Small intestine (tissue), 16 donors: ENCODE measurements at places on chromosomes 3 and 15. TPM values are rescaled to one million over a fixed set of nuclear protein-coding genes. Genes with fewer than 3 reads are reported as not detected.

PYGO1 gene
- polyA plus RNA-seq = not detected

DPPA2 gene
- polyA plus RNA-seq = not detected

ANKRD34C gene
- not detected for polyA plus RNA-seq

HYAL1 gene
- 1.1 TPM for polyA plus RNA-seq

IL12A gene
- polyA plus RNA-seq = not detected

CHRM5 gene
- not detected for polyA plus RNA-seq

VILL gene
- 191 TPM for polyA plus RNA-seq

ITIH1 gene
- polyA plus RNA-seq = 0.13 TPM

NLGN1 gene
- polyA plus RNA-seq = 1.8 TPM

GRCh38 chr3:111861391-111861790 lies 2.3 kb downstream of the PHLDB2 start:
- DNase-seq = no peak

DNA sequence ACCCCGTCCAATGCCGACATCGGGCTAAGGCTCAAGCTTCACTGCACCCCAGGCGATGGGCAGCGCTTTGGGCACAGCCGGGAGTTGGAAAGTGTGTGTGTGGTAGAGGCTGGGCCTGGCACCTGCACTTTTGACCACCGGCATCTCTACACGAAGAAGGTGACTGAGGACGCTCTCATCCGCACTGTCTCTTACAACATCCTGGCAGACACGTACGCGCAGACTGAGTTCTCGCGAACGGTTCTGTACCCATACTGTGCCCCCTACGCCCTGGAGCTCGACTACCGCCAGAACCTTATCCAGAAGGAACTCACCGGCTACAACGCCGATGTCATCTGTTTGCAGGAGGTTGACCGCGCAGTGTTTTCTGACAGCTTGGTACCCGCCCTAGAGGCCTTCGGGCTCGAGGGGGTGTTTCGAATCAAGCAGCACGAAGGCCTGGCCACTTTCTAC lies 1.0 kb downstream of the PDE12 start:
- DNase-seq = peak; percentile 66

DNA sequence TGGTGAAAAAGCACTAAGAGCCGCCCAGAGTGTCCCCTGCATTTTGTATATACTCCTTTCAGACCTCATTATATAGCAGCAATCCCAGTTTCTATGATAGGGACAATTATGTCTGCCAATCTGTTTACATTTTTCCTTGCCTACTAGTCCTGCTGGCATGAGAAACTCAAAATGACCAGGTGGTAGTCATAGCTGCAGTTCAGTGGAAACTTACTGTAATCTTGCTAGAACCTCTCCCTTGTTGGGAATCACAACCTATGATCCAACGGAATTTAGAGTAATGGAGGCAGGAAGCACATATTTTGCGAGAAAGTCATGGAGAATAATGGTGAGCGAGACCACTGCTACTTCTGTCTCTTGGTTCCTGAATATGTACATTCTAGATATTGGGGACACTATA lies 28.6 kb upstream of the MINAR1 start:
- no peak for DNase-seq

- no peak for DNase-seq
Observed at GRCh38 chr15:98682992-98683701, 34.8 kb downstream of the IGF1R start.

DNA sequence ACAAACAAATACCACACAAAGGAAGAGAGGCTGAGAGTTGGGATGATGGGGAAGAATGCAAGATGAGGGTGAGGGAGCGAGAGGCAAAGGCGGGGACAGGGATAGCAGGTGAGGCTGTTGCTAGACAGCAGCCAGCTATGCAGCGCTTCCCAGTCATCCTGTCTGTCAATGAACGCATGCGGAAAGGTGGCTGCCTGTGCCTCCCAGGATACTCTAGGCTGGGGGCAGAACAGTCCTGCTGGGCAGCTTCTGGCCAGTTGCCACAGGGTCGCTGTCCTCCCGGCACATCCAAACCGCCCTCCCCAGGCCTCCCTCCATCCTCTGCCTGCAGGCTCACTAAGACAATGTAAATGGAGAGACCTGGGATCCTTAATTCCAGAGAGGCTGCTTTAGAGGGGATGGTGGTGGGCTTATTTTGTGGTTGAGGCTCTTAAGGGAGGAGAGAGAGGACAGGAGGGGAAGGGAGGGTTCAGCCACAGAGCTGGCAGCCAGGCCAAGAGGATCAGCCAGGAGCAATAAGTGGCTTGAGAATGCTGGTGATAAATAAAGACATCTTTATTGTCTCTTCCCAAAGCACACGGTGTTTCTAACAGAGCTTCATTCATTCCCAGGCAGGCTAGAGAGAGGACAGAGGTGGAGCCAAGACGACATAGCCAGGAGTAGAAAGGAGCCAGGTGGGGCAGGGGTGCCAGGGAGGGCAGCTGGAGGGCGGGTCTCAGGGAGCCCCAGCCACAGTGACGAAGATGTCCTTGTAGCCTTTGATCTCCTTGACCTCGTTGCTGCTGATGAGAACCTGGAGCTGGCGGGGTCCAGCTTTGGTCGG lies 9.2 kb upstream of the TGM5 start:
- DNase-seq = no peak

DNA sequence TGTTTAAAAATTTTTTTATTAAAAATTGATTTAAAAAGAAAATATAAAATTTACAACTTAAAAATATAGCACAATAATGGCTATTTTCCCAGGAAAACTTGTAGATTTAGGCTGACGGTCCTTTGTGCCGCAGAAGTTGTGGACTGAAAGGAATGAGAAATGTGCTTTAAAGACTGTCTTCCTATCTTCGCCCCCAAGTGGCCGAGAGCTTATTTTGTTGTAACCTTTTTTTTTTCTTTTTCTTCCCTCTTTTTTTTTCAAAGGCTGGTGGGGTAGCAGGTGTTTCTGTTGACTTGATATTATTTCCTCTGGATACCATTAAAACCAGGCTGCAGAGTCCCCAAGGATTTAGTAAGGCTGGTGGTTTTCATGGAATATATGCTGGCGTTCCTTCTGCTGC lies 15.5 kb downstream of the SLC25A26 start:
- DNase-seq = no peak

GRCh38 chr15:73052653-73053397 lies 562 bp downstream of the NEO1 start:
- DNase-seq = peak; percentile 71

DNA sequence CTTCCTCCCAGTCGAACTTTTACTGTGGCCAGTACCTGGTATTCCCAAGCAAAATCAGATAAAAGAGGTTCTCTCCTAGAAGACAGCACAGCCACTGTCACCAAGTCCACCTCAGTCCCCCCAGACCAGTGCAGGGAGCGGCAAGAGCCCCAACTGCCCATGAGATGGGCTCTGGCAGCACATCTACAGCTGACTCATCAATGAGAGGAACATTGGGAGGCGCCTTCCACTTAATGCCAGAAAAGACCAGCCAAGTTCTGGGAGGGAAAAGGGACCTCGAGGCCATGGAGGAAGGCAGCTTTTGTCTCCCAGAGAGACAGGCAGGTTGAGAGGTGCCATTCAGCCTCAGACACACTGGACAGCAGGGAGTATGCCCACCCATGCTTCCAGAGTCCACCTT lies 28.2 kb downstream of the POC1A start:
- no peak for DNase-seq

DNA sequence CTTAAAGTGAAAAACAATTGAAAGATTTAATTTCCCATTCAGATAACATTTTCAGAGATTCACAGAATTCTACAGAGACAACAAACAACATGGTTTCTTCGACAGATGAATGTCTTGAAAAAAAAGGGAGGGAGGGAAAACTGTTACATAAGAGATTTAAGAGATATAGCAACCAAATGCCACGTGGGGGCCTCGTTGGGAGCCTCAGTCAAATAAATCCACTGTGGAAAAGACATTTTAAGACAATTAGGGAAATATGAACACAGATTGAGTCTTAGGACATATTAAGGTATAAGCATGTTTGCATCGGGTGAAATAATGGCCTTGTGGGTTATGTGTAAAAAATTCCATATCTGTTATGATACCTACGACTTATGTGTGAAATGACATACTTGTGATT lies 5.0 kb upstream of the PRRT3 start:
- DNase-seq = no peak

- DNase-seq = no peak
Observed at GRCh38 chr3:48562367-48563095, 1.1 kb downstream of the UCN2 start.

DNA sequence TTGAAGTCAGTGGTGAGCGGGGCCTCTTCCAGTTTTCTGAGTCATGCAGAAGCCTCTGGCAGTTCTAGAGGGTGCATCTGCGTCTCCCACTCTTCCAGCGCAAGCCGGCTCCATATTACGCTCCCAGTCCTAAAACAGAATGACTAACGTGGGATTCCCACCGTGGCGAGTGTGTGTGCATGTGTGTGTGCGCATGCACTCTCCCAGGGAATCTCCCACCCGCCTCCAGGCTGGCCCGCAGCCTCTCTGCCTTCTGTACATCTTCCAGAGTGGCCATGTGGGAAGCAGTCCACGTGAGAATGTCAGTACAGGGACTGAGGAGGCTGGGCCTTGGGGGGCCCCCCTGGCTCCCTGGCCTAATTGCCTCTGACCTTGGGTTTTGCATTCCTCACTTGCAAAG lies 87.7 kb downstream of the LSM3 start:
- DNase-seq = no peak

DNA sequence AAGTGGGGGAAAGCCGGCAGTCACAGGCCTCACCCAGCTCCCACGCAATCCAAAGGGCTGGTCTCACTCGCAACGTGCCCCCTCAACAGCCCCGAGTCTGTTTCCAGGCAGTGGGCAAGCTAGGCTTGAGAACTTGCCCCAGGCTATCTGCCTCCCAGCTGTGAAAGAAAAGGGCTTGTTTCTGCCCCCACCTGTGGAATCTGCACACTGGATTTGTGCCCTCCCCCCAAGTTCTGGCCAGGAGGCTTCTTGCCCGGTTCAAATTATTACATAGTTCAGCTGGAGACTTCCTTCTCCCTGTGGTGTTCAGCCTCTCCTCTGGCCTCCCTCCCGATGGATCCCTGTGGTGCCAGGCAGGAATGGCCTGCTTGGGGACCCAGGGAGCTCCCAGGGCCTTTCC lies 283.9 kb upstream of the LYSMD4 start:
- DNase-seq = no peak

DNA sequence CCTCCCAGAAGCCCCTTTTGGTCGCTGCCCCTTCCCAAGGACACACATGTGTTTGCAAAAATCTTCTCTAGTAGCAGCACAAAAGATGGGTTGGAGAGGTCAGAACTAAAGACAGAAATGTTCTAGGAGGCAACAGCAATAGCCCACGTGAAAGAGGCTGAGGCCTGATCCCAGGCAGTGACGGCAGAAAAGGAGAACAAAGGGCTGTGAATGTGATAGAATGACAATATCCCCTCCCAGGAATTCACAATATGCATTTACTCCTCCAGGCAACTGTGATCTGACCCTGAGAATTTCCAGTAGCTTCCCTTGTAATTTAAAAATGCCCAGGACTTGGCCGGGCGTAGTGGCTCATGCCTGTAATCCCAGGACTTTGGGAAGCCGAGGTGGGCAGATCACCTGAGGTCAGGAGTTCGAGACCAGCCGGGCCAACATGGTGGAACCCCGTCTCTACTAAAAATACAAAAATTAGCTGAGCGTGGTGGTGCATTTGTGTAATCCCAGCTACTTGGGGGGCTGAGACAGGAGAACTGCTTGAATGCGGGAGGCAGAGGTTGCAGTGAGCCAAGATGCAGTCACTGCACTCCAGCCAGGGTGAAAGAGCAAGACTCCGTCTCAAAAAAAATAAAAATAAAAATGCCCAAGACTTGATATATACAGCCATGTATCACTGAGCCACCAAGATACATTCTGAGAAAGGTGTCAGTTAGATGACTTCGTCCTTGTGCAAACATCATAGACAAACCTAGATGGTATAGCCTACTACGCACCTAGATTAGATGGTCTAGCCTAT lies 43.6 kb upstream of the PIAS1 start:
- DNase-seq = no peak

GRCh38 chr15:49031804-49032203 lies 14.4 kb downstream of the SECISBP2L start:
- no peak for DNase-seq

GRCh38 chr3:127915937-127916493 lies 983 bp downstream of the KBTBD12 start:
- no peak for DNase-seq

GRCh38 chr3:133487204-133487603 lies 86.3 kb upstream of the CDV3 start:
- DNase-seq = no peak
